ENCODE measurements at places on chromosomes 3 and 15.

DNA sequence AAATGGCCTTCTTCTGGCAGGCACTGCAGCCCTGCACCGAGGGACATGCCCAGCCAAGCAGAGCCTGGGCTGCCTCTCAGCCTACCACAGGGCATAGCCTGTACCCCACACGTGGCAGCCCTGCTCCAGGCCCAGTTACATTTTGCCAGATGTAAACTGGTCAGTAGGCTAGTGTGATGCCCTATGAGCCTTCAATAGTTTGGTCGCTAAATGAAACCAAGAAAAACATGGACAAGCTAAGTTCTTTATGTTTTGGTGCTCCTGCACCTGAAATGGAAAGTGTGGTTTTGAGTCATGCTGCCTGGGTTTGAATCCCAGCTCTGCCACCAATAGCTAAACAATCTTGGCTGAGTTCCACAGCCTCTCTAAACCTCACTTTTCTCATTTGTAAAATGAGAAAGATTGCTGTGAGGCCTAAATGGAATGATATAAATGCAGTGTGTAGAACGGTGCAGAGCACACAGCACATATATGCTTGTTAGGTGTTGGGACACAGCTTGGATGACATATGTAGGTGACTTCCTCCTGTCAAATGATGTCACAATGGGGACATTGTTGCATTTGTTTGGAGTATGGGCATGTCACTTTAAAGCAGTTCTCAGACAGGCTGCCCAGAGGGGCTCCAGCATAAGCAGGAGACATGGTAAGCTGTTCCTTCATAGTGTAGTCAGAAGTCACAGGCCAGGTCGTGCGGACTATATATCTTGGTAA is 57.4 kb downstream of the ZBTB38 start:
- DNase-seq, result no peak

DNA sequence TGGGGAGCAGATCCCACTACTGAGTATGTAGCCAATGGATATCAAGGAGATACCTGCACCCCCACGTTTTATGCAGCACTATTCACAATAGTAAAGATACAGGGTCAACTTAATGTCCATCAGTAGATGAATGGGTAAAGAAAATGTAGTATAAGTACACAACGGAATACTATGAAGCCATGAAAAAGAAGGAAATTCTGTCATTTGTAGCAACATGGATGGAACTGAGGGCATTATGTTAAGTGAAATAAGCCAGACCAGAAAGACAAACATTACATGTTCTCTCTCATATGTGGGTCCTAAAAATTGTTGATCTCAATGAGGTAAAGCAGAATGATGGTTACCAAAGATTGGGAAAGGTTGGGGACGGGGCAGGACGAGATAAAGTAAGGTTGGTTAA is 14.6 kb downstream of the PP2D1 start:
- no peak for DNase-seq

- DNase-seq, result no peak
These were observed 304.0 kb upstream of the TLE3 start for GRCh38 chr15:70401709-70402108.

DNA sequence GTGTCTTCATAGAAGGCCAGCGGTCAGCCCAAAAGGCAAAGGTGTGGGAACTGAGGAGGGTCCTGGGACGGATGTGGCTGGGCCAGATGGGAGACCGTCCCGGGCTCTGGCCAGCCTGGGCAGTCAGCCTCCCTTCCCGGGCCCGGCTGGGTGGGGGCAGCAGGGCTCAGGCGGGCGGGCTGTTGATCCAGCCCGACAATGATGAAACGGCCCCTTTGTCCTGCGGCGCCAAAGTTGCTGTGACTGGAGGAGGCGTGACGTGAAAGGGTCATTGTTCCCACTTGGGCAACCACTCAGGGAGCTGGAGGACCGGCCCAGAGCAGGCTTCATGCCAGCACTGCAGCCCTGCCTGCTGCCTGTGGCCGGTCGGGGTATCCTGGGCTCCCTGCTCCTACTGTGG is 16.5 kb downstream of the DUSP7 start:
- DNase-seq, result no peak

DNA sequence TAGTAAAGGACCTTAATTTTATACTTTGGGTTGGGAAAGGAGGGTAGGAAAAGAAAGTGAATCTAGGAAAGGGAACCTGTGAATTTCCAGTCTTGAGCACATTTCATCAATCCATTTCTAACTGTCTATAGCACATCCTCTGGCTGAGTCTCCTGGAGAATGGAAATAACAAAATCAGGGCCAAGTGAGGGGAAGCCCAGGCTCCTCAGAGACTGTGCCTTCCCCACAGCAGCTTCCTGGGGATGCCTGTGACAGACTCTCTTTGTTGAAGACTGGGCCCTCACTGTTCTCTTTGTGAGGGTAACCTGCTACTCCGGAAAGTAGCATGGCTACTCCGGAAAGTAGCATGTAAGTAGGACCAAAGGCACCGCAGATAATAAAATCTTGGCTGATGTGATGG is 22.6 kb upstream of the CSPG5 start:
- DNase-seq, result no peak

GRCh38 chr15:74240897-74241614 is 4.9 kb downstream of the CCDC33 start:
- DNase-seq, result no peak

- no peak for DNase-seq
These were observed 326.1 kb upstream of the ROPN1 start for GRCh38 chr3:124318014-124318413.

DNA sequence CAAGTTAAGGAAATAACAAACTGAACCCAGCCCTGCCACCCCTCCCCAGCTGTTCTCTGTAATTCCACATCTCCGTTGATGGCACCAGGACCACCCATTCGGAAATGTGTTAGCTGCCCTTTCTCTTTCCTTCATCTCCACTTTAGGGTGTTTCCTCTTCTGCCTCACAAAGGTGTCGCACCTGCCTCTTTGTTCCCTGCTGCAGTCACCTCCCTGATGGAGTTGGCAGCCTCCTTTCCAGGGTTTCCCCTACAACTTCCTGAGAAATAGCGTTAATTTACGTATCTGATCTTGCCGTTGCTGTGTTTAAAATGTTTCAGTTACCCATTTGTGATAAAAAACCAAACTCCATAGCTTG is 57.3 kb downstream of the GPR171 start:
- DNase-seq, result no peak

GRCh38 chr15:33894193-33894592 is 74.1 kb upstream of the CHRM5 start:
- DNase-seq, result no peak

GRCh38 chr3:42061713-42062380 is 29.3 kb upstream of the TRAK1 start:
- DNase-seq, result no peak

DNA sequence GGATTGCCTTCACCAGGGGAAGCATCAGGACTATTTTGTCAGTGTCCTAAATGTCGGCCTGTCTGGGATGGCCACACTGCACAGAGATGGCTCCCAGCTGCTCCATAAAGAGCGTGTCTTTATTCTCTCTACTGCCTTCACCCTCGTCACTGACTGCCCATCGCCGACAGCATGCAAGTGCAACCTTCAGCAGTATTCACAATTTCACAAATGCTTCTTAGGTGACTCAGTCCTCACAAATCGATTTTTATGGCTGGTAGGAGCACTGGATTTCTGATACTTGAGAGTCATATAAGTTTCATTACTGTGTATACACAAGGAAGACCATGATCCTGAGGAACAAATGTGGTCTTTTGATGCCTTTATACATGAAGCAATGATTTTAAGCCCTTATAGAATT is 1.1 kb upstream of the SSUH2 start:
- DNase-seq, result no peak

- no peak for DNase-seq
These were observed 8.1 kb downstream of the HYPK start for GRCh38 chr15:43808435-43808950.

DNA sequence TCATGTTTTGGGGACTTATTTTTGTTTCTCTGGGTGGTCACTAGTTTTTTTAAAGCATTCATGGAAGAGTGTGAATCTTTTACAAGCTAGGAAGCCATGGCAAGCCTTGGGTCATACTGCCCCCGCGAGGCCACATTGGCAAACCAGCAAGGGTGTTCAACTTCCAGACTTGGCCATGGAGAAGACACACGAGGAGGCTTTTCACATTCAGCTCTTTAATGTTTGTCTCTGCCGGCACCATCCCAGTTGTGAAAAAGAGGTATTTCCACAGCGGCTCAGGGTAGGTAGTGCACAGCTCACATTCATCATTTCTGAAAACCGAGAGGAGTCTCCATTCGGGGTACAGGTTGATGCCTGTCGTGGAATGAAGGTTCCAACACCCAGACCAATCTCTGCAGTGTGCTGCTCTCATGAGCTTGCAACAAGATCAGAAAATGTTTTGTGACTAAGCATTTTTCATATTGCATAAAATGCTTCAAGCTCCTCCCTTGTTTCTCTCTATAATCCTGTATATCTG is 7.7 kb downstream of the CCR5 start:
- DNase-seq, result peak; percentile 66

DNA sequence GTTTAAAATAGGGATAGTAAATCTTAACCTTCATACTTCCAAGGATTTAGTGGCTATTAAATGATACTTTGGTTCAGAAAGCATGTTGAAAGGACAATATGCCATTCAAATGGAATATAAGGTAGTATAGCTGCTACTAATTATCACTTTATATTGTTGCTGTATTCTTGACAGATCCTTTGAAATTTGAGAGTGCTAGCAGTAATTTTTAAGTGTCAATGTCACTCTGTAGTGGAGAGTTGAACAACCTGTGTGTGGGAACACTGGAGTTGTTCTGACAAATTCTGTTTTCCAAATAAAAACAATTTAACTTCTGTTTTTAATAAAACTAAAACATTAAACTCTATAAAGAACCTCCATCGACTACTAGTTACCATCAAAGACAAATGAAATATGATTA is 565.7 kb downstream of the FGF12 start:
- DNase-seq, result no peak

GRCh38 chr3:157248590-157249422 is 88.9 kb upstream of the CCNL1 start:
- DNase-seq, result no peak

GRCh38 chr3:24968036-24968435 is 460.0 kb upstream of the RARB start:
- no peak for DNase-seq

DNA sequence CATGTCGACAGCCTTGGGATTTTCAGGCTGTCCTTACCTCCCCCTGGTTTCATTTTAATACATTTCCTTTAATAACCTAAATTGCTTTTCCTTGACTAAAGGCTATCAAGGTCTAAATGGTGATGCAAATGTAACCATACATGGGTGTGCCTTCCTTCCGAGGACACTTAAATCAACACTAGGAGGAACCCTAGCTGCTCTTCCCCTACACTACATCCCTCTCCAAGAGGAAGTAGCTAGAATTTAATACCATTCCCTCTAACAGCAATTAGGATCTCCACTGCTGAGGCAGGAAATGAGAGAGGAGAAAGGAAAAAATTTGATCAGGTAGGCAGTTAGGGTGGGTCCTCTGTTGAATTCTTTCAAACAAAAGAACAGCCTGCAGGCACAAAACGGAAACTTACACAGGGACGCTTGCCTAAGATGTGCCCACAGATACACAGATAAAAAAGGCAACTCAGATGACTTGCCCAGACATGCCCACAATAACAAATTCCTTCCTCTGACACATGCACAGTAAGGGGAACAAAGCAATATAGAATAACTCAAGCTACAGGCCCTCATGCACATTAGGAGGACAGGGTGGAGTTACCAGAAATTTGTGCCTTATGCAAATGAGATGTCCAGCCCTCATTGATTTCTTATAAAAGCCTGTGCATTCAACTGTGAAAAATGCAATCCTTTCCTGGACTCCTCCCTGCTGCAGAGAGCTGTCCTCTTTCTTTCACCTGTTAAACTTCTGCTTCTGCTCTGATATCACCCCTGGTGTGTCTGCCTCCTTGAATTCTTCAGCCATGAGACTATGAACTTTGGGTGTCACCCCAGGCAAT is 1024.4 kb upstream of the CADM2 start:
- no peak for DNase-seq

- no peak for DNase-seq
These were observed 609.7 kb downstream of the MCTP2 start for GRCh38 chr15:94840794-94841783.

- DNase-seq, result no peak
These were observed 120.6 kb downstream of the PPM1L start for GRCh38 chr3:160876643-160877042.

GRCh38 chr3:40557575-40558161 is 32.9 kb downstream of the ZNF621 start:
- no peak for DNase-seq

DNA sequence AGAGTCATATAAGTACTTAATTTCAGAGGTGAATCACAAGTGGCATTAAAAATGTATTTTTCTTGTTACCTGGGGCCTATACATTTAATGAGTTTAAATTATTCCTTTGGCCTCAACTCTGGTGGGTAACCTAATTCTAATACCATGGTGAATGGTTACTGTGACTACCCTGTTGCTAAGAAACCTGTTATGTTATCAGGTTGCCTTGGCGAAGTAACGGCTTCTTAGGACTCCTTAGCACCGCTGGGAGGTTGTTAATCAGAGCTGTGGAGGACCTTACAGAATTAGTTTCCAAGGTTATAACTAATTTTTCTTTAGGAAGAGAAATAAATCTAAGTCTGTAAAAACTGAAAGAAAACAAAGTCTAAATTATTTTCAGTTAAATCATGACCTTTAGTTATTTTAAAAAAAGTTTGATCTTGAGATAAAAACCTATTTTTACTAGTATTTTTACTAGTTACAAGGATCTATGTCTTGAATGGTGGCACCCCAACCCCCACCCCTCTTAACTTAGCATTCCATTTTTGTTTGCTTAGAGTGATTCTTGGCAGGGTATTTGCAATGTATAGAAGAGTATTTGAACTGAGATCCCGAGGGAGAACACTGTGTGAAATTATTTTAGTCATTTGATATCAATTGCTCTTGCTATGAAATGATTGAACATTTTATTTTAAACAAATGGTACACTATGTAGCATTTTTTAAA is 155.5 kb downstream of the FNDC3B start:
- no peak for DNase-seq

GRCh38 chr3:184066211-184066610 is 13.4 kb downstream of the HTR3C start:
- no peak for DNase-seq

DNA sequence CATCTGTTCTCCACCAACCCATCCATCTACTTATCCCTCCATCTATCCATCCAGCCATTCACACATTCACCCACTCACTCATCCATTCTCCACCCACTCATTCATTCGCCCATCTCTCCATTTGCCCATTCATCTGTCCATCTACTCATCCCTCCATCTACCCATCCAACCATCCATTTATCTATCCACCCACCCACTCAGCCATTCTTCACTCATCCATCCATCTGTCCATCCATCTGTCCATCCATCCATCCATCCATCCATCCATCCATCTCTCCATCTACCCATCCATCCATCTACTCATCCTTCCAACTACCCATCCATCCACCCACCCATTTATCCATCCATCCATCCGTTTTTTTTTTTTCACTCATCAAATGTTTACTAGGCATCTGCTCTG is 13.9 kb downstream of the FAM3D start:
- DNase-seq, result no peak

DNA sequence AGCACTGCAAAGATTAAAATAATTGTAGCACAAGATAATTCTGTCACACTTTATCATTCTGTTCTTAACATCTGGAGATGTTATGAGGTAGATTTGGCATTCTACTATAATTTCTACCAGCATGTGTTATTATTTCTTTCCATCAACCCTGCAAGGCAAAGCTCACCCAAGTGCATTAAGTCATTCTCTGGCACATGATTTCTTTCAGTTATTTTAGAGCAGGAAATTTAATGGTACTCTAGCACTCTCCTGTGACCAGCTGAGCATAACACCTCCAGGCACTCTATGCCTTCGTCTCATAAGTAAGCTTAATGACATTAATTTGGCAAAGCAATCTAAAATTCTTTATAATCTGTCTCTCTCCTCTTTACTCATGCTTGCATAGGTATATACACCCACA is 300.2 kb upstream of the GPR149 start:
- DNase-seq, result no peak
